ENCODE measurements at places on chromosomes 7 and 10.

GRCh38 chr7:66700633-66701131 lies 39.9 kb upstream of the RABGEF1 start:
- H3K4me1 ChIP-seq = no peaks in the 10 kb centered on the region
- no peaks in the 10 kb centered on the region for H3K27me3 ChIP-seq
- H3K27ac ChIP-seq = no peak overlapping the region
- DNase-seq = no peak

DNA sequence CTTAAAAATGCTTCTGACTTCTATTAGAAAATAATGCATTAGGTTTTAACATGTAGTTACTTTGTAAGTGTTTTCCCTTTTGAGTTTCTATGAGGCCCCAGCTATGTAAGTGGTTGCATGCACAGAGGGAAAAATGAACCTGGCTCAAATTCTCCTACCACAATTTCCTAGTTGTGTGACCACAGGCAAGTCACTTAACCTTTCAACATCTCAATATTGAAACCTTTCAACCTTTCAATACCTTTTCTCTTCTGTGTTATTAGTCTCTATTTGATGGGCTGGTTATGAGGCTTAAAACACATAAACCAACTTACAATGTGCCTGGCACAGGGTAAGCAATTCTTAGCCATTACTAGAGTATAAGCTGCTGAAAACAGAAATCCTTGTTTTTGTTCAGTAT lies 203.0 kb downstream of the KCND2 start:
- H3K36me3 ChIP-seq = no peaks in the 10 kb centered on the region
- no peaks in the 10 kb centered on the region for H3K27me3 ChIP-seq
- DNase-seq = no peak
- H3K4me3 ChIP-seq = no peak overlapping the region

- H3K27me3 ChIP-seq = no peaks in the 10 kb centered on the region
- no peak for DNase-seq
- H3K36me3 ChIP-seq = no peaks in the 10 kb centered on the region
- no peak overlapping the region for H3K27ac ChIP-seq
- no peak overlapping the region for H3K4me3 ChIP-seq
- peaks cover 4% of the 10 kb centered on the region for H3K4me1 ChIP-seq
These were observed 3.7 kb upstream of the PCOLCE start for GRCh38 chr7:100598425-100598824.

DNA sequence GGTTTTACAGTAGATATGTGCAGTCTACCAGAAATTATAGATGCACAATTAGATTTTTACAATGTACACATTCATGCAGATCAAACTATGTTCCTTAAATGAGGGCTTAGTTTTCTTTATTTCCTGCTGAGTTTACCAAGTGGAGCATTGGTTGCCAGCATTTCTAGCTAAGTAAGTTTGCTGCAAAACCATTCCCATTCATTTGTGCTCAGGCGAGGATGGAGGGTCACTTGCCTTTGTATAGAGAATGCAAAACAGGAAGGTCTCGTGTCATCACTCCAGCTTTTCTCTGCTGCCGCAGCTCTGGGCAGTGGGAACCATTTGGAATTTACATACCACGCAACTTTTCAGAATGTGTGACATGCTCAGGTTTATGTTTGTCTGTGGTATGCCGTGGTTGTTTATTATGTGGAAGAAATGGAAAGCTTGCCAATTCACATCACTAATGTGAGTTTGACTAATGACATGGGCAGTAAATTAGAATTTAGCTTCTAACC lies 198.6 kb downstream of the TRIL start:
- no peaks in the 10 kb centered on the region for H3K36me3 ChIP-seq
- no peak overlapping the region for H3K4me3 ChIP-seq
- no peaks in the 10 kb centered on the region for H3K4me1 ChIP-seq
- no peak for DNase-seq

DNA sequence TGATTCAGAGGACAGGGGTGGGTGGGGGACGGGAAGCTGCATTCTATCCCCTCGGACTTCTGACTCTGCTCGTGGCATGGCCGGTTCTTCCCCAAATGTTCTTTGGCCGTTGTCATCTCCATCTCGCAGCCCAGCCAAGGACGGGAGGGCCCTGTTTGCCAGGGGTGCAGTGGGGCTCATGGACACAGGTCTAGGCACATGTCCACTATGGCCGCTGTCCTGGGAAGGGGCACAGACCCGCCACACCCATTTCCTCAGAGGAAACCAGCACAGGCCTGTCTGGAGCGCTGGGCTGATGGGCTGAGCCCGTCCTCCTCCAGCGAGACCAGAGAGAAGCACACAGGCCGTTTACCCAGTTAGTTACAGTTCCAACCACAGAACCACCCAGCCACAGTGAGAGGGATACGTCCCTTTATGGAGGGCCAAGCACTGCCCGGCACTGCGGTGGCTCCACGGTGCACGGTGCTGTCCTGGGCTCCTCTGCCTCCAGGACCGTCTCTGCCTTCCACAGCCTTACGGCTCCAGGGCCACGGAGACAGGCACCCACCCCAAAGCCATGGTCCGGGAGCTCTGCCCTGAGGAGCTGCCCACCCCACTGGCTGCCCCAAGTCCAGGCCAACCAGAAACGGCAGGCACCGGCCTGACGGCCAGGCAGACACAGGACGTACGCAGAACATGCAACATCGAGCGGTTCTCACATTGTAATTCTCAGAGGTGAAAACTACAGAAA lies 20.2 kb downstream of the DPYSL4 start:
- H3K36me3 ChIP-seq = no peaks in the 10 kb centered on the region
- no peaks in the 10 kb centered on the region for H3K4me1 ChIP-seq
- H3K27ac ChIP-seq = no peak overlapping the region

- DNase-seq = peak; percentile 58
- peak overlapping the region; percentile 70 for H3K4me3 ChIP-seq
- H3K36me3 ChIP-seq = peaks cover 5% of the 10 kb centered on the region
- H3K27me3 ChIP-seq = no peaks in the 10 kb centered on the region
- peaks cover 45% of the 10 kb centered on the region for H3K4me1 ChIP-seq
These were observed 4.1 kb downstream of the IMPDH1 start for GRCh38 chr7:128405471-128406313.

Data from CD8-positive, alpha-beta memory T cell (primary cell).